HEK293T (cell line): ENCODE measurements at places on chromosomes 3 and 15.

DNA sequence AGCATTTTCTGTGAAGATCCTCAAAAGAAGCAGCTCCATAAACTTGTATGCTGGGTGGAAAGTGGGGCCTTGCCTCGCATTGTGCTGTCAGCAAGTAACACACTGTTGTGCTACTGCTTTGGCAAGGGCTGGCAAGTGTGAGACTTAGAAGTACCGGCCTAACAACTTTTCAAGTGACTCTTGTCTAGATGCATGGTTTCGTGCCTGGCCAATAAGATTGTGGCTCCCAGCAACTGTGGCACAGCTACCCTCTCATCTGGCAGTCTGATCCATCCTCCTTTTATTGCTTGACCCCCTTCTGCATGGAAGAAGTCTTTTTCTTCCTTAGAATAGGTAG, 79.4 kb upstream of the VEPH1 start:
- DNase-seq = no peak

DNA sequence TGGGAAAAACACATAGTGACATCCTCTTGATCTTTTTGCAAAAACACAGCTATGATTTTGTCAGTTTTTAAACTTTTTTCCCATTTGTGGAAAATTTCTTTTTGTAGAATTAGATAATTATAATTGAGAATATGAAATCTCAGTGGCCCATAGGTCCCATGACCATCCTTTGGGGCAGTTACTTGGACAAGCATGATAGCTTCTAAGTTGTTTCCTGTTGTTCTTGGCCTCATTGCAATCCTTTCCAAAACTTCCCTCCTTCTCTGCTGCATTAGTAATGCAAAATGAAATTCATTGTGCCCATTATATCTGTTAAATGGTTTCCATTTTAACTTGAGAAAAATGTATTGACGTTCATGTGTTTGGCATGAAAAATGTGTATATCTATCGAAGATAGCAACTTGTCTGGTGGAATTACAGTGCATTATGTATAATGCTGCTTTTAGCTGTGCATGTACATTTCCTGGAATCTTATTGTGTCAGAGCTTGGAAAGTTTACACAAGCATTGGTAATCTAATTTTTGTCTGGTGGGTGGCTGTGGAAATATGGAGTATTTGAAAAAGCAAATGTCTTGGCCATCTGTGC, 70.0 kb downstream of the MDFIC2 start:
- no peak for DNase-seq

DNA sequence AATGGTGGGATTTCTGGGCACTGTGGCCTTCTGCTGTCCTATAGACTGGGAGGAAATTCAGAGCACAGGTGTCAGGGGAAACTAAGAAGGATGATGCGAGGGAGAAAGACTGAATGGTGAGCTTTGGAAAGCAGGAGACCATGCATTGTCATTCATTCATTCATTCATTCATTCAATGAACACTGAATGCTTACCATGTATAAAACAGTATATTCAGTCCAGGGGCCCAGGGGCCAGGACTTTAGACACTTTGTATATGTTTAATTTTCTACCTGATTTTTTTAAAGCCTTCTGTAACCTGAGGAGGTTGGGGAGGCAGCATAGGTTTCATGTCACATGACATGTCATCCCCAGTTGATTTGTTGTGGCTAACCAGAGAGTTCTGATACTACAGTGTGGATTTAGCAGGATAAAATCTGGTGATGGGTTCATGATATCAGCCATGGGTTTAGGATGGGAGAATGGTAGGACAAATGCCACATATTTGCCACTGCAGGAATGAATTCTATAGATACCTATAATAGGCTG, 57.7 kb upstream of the ATG7 start:
- DNase-seq = no peak

DNA sequence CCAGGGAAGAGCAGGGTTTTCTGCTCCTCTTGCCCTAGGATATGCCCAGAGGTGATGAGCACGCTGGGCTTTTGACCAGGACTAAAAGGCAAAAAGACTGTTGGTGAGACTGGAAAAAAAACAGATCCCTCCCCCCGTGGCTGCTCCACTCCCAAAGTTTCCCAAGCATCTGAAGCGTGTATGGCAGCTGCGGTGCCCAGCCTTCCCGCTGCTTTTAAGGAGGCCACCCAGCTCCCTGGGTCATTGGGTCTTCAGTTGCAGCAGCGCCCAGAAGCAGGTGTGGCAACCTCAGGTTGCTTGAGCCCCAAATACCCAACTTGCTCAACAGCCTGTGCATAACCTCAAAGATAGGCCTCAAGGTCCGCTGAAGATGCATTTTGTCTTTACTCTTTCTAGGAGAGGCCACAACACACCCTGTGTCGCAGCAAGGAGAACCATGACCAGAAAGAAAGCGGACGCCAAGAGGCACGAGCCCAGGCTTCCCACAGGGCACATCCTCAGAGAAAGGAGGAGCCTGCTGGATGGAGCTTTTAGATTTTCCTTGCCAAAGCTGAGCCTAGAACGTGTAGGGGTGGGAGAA, 2.0 kb downstream of the SRGAP3 start:
- DNase-seq = no peak
